ENCODE measurements at places on chromosomes 4 and X.

DNA sequence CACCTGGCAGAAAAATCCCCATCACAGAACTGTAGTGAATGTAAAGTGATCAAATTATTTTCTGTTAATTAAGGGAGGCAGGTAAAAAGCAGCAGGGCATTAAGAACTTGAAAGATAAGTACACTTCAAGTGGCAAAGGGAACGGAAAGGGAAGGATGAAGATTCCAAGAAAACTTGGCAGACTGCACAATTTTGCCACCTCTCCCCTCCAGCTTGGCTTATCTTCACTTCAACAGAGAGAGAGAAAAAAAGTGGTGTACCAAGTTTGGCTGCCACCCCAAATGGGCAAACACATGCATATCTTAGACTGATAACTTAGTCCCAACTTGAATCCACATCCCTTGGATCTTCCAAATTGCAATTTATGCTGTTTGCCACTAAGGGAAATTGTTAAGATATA, 598.1 kb upstream of the ACTRT1 start:
- DNase-seq, result no peak

DNA sequence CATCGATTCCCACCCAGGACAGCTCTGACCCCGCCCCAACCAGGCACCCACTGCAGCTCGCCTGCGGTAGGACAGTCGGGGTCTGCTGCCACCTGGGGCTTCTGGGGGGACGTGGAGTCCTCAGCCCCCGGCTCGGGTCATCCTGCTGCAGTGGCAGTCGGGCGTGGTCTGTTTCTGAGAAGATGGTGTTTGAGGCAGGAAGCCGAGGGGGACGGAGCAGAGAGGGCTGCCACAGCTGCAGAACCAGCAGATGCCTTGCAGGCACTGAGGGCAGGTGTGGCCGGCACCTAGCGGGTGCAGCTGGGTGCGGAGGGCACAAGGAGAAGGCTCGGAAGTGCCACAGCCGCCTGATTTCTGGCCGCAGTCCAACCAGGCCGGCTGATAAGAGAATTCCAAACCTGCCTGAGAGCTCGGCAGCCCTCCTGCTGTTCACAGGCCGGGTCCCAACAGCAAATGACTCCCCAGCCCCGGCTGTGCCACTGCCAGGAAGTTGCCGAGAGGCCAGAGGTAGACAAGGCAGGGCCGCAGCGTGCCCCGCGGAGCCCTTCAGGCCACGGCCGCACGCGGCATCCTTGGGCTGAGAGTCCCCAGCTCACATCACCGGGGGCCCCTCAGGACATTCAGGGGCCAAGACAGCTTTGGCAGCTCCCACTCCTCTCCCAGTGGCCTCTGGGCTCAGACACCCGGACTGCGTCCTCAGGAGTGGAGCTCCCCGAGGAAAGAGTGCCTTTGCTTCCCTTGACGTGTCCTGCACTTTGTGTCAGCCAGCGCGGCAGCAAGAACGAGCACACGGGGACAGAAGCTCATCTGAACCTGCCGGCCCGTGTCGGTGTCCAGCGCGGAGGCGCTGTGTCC, 9.4 kb upstream of the CPLX1 start:
- DNase-seq, result no peak

DNA sequence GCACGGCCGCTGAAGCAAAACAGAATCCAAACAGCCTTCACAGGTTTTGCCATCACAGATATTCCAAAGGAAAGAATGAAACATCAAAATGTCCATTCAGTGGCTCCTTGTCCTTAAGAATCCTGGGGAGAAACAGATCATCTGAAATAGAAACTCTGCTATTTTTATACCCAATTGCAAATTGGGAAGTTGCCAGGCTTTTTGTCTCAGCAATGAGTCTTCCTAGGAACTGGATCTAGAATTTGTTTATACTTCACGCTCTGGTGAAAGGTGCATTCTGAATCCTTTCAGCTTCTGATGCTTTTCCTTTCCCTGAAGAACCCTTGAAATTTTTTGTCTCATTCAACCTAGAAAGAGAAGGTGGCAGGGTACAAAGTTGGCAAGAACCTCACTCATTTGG, 218.9 kb downstream of the FBXW7 start:
- DNase-seq, result no peak

GRCh38 chr4:177718514-177718913, 276.3 kb upstream of the AGA start:
- no peak for DNase-seq

GRCh38 chr4:142778430-142778829, 67.7 kb downstream of the INPP4B start:
- DNase-seq, result no peak
